GM18507 (cell line): ENCODE measurements at places on chromosomes 7 and 10.

- no peak for DNase-seq
Observed at GRCh38 chr10:68284062-68285001, 47.5 kb upstream of the HNRNPH3 start.

GRCh38 chr10:843703-844102 is 87.8 kb downstream of the LARP4B start:
- DNase-seq: no peak

- no peak for DNase-seq
Observed at GRCh38 chr7:118057404-118057803, 126.6 kb upstream of the LSM8 start.

DNA sequence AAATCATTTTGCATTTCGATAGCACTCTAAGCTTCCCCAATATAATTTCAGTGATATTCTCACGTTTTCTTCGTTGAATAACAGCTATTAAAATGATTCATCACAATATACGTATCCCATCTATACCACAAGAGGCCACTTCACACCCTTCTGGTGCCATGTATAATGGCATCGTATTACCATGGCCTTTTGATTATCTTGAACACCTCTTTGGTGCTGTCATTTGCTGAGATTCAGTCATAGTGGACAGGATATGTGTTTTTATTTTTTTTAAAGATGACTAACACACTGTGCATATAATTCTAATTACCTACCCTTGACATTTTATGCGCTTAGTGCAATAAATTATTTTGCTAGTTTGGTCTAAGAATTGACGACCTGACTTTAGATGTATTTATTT is 6.7 kb upstream of the INSYN2A start:
- DNase-seq: no peak

DNA sequence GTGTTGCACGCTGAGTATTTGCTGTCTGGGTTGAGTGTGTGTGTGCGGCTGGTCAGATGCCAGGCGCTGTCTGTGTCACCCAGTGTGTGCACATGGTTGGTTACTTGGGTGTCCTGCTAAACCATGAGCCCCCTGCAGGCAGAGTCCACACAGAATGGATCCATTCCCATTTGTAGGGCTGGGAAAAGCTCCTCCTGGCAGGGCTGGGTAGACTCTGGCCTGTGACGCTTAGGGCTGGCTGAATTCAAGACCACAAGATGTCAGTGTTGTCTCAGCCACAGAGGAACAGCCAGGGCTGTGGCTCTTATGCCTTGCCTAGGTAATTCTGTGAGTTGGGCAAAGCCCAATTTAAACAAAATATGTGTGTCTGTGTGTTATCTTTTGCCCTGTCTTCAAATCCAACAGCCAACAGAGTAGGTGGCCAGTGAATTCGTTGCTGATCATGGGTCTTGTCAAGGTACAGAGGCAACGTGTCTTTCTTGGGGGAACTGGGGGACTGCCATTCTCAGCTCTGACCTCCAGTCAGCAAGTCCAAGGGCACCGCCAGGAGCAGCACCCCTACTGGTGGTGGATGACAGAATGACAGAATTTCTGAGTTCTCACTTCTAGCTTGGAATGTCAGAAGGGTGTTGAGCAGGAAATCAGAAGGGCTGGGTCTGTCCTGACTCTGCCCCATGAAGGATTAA is 285.1 kb downstream of the CCSER2 start:
- DNase-seq: no peak

DNA sequence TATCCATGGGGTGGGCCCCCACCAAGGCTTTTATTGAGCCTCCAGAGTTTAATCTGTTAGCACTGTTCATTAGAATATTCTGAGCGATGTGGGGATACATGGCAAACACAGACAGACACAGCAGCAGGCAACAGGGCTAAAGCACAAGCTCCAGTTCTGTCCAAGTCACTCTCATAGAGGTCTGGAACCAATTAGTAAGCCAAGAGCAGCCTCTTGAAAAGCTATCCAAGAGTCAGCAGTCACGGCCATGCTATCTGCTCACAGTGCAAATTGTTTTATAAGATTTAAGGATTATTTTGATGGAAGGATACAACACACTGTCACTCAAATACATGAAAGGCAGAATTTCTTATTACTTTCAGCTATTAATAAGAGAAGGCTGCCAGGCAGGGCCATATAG is 86.4 kb upstream of the DGKB start:
- no peak for DNase-seq

DNA sequence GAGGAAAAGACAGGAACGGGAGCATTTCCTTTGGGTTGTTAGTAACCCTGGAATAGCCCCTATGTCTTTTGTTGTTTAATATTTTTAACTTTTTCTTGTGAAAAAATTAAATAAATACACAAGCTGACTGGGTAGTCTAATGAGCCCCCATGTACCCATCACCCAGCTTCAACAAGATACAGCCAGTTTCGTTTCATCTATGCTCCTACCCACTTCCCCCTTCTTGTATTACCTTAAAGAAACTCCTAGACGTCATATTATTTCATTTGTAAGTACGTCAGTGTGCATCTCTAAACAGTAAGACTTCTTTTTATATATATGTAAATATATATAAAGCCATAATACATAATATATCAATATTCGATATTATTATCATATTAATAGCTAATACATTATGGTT is 42.8 kb upstream of the NUB1 start:
- DNase-seq: no peak

DNA sequence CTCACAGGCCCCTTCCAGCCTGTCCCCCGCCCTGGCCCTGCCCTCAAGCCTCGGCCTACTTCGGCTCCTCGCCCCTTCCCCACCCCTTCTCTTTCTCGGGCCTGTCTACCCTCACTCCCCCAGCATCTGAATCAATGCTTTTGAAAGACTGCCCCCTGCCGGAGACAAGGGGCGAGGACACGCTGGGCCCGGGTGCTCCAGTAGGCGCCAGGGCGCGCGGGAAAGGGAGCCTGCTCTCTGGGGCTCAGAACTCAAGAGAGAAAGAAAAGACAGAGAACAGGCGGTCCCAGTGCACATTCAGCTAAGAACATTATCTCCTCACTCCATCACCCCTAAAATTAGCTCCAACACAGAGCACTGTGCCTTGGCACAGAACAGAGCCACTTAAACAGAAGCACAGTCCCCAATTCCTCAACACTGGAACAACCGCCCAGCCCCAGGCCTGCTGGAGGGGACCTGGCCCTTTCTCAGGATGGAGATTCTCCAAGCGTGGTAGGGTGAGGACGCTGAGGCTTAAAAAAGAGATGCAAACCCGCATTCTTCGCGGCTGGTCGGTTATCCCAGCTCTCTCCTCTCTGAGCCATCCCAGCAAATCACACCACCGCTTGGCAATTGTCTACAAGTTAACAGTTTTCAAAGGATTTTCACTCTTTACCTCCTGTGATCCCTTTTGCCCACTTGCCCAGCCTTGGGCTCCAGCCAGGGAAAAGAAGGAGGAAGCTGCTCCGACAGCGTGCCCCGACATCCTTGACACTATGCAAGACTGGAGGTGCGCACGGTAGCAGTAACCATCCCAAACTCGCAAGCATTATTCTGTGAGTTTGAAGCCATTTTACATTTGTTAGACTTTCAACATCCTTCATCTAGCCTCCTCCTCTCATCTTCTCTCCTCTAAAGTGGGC is 2.1 kb downstream of the GIGYF1 start:
- peak; percentile 77 for DNase-seq
